Omental fat pad (tissue), 4 donors: ENCODE measurements at places on chromosomes 7 and 10. TPM values are rescaled to one million over a fixed set of nuclear protein-coding genes. Genes with fewer than 3 reads are reported as not detected.

DNA sequence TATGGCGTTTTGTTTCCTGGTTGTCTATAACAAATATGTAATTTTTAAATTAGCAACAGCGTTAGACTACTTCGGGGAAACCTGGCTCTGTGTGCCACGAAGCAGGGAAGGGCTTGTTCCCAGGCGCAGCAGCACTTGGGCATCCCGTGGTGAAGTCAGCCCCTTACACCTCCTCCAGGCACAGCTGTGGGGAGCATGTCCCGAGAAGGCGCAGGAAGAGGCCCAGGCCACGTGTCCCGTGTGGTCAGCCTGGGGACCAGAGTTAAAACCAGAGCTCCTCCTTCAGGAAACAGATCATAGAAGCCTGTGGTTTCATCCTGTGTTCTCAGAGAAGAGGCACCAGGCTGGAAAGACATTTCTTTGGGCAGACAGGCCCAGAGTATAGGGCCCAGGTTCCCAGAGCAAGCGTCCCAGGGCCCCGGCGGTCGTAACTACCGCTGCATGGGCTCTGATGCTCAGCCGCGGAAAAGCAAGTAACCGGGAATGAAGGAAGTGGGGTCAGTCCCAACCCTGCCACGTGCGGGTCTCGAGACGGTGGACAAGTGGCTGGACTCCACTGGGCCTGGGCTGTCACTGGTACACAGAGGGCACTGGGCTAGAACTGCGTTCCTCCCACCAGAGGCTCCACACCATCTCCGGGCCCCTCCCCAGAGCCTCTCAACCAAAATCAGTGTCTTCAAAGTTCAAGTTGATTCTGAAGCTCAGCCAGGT is 7.1 kb downstream of the NUDT1 start:
- no peak for DNase-seq

DNA sequence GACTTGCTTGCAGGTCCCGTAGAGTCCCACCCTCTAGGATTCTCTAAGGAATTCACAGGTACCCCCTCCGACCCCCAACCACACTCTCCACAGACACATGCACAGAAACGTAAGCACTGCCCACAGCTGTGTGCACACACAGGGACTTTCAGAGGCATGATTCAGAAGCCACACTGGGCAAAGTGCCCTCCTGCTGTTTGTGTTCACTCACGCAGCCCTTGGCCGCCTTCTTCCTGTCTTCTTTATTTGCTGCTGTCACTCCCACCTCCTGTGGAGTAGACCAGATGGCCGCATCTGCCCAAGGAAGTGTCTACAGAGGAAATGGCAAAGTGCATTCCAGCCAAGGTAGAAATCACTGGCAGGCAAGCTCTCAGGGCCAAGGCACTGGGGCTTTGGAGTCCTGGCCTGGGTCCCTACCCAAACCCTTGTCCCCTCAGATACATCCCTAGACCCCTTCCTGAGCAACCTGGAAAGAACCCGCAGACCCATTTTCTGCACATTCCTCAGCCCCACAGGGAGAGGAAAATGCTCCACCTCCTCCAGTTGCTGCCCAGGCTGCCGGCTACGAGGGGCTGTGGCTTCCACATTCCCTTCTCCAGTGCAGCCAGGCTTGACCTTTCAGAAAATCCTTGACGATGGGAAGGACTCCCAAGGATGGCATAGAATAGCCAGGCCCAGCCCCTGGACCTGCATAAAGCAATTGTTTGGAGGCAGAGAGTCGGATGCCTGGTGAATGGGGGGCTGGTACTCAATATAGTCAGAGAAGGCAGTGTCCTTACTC is 21.6 kb upstream of the GIMAP8 start:
- no peak for DNase-seq

DNA sequence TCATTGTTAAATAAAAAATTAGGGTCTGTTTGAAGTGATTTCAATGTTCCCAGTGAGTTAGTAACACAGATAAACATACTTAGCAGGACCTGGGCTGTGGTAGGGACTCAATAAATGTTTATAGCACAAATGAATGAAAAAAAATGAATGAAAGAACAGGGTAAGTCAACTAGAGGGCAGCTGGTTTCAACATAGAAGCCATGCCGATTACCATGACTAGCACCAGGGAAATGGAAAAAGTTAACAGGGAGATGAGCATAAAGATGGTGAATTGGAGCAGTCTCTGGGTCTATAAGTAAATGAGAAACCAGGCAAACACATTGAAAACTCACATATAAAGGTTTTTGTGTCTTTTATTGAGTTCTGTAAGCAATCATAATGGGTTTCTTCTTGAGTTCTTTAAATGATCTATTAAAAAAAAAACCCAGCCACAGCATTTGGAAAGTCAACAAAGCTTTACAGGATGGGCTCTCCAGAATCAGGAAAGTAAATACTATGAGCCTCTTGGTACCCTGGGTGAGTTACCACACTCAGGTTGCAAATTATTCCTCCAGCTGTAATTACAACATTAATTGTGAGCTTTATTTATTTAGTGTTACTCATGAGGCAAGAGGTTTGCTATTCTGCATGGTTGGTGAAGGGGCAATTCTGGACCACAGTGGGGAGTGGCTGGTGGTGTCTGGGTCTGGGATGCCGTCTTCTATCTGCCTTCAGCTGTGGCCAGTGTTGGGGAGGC is 46.1 kb upstream of the MTPN start:
- no peak for DNase-seq

- DNase-seq = no peak
These were observed 604.5 kb downstream of the INHBA start for GRCh38 chr7:41098402-41098801.

GRCh38 chr7:16702441-16702840 is 51.1 kb upstream of the TSPAN13 start:
- no peak for DNase-seq

DNA sequence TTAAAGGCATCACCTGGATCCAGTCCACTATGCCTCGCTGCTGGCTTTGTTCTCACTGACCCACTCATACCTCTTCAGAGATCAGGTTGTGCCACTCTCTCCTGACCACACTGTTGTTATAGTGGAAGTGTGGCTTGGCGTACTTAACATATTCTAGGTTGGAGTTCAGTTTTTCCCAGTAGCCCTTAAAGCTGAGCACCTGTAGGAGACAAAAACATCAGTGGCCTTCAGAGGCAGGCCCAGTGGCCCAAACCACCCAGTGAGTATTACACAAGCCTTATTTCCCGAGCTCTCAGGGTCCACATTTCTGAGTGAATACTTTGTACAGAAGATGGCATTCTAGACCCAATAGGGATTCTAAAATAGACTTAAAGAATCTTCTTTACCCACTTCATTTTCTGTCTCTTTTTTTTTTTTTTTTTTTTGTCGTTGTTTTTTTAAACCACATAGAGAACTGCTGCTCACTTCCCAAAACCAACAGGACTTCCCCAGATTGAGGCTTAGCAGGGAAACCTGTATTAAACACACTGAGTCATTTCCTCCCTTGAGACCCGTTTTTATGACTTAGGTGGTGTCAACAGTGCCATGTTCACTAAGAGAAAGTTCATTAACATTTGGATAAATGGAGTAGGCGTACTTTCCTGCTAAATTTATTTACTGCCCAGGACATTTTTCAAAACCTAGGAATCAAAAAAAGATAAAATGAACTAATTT is 85.8 kb downstream of the GSAP start:
- no peak for DNase-seq

FZD8 gene
- 7.1 TPM for total RNA-seq

DNA sequence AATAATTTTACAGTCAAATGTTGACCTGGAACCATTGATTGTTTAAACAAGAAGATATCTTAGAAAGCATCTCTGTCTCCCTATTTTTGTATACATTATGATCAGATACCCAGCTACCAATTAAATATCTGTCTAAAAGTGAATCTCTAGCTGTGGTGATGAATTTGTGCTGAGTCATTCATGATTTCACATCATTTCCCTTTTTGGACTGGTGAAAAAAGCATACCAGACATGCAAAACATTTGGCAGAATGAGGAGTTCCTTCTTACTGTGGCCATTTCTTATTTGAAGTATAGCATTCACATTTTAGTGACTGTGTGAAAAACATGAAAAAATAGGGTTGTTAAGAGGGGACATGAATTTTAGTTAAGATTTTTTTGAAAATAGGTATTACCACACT is 98.0 kb upstream of the GATA3 start:
- DNase-seq = no peak
